Stimulated activated CD8-positive, alpha-beta memory T cell treated with anti-CD3 and anti-CD28 coated beads, Interleukin-7, amount 100 ng/mL, for 24 hours (primary cell): ENCODE measurements at places on chromosomes 7 and 10.

DNA sequence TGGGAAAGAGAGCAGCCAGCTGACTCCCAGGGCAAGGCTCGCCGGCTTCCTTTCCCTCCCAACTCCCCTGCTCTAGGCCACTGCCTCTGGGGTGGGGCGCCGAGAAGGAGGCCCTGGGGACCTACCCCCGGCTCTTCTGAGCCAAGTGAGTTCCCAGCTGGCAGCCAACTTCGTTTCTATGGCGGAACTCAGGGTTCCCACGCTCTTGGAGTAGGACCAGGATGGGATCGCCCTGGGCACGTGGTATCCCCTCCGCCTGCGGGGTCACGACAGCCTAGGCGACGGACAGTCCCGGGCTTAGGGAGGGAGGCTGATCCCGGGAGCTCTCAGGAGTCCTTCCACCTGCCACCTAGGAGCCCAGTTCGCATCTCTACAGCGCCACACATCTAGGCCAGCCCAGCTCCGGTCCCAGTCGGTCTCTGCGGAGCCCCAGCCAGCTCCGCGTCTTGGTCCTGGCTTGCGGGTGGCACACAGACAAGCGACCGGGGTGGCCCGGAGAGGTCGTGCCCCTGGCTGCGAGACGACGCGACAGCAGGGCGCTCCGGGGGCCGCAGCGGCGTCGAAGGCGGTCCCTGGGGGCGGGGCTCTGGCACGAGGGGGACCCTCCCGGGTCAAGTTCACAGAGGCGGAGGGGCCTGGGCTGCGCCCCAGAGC, 20.5 kb upstream of the GATA3 start:
- DNase-seq: no peak

DNA sequence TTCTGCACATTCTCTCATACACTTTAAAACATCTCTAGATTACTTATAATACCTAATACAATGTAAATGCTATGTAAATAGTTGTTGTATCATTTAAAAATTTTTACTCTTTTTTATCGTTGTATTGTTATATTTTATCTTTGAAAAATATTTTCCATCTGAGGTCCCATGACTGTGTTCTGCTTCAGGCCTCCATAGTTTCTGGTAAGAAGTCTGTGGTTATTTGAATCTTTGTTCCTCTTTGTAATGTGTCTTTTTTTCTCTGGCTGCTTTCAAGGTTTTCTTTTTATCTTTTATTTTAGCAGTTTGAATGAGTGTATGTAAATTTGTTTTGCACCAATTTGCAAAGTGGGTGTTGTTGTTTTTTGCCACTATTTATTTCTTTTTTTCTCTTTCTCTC, 263.1 kb downstream of the RPS24 start:
- DNase-seq: no peak

GRCh38 chr10:93208717-93209464, 135.2 kb downstream of the CYP26A1 start:
- DNase-seq: no peak

DNA sequence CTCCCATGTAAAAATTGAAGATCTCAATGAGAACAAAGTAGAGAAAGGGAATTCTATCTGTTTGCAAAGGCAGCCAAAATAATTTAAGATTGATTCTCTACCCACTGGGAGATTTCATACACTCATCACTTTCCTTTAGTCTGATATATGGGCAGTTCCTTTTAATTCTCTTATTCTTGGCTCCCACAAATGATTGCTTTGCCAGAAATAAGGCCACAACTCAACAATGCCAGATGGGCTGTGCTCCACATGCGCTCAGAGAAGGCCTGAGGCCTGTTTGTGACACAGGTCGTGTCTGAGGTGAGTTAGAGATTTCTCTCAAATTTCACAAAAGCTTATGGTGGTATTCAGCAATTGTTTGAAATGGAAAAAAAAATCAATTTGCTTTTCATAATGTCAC, 501.9 kb upstream of the SEMA3D start:
- DNase-seq: no peak

DNA sequence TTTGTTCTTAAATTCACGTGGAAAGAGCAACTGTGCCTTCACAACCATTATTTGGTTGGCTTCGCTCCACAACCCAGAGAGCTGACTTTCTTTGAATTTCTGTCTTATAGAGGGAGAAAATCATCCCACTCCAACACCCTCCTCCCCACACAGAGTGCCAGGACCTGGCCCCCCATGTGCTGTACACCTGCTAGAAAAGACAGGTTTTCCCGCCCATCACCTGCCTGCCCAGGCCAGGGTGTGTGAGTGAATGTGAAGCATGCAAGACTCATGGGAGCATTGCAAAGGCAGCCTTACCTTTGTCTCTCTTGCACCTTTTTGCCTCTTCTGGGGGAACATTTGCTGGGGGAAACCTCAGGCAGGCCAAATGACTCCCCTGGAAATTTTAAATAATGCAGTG, 319.0 kb downstream of the TNS3 start:
- DNase-seq: no peak

DNA sequence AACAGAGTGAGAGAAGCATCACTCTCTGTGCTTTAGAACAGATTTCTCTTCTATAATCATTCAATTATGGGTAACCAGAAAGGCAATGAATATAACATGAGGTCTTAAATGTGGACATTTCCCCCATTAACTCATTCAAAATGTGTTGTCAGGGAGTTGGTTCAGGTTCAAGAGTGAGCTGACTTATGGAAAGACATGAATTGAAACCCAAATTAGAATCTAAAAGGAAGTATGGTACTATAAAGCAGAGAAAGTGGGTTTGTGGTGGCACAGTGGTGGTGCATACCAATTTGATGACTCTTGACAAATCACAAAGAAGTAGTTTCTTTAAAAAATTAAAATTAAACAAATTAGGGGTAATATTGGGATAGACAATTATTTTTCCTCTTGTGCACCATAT, 114.6 kb upstream of the MEOX2 start:
- no peak for DNase-seq

- DNase-seq: no peak
Measured at GRCh38 chr10:34396663-34397062, 418.4 kb downstream of the PARD3 start.

DNA sequence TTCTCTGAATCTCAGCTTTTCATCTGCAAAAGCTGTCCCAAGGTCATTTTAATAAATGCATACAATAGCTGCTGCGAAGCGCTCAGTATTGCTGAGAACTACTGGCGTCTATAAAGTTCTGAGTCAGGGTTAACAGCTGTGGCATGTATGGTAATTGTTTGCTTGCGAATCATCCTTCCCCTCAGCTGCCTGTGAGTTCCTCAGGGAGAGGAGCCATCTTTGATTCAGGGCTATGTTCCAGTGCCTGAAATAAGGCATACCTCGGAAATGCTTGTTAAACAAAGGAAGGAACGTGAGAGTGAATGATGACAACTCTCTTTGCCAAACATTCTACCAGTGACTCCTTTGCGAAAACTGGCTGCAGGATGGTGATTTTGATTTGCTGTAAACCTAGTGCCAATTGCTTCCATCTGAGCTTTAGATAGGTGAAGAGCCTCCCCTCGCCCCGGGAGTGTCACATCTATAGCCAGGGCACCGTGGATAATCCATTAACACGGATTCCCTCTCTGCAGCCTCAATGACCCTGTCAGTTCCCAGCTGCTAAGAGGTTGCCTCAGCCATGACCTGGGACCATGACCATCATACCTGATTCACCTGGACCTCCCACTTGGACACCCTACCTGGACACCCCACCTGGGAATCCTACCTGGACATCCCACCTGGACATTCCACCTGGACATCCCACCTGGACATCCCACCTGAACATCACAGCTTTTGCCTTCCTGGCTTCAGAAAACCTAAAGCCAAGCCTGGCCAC, 39.6 kb downstream of the GPRIN2 start:
- DNase-seq: no peak

DNA sequence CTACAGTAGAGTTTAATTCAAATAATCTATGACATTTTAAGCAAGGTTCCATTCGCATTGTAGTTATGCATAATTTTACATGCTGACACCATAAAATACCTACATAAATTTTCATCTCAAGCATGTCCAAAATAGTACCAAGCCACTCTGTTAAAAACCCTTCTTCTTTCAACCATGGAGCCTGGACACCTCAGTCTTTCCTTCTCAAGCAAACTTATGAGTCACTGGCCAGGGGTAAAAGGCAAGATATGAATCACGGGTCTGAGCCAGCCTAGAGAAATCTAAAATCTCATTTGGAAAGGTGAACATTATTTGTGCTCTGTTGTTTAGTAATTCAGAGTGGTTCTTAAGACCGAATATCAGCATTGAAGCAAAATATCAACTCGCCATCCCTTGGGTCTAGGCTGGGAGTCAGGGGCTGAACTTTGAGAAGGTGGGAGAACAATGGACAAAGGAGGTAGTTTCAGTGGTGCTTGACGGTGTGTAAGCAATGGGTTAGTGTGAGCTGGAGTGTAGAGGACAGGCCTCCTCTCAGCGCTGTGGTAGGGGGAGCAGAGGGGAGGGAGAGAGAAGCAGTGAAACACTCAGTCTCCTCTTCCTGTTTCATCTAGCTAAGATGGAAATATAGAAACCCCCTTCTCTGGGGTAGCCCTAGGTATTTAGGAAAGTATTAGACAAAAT, 19.1 kb upstream of the GPAM start:
- no peak for DNase-seq

DNA sequence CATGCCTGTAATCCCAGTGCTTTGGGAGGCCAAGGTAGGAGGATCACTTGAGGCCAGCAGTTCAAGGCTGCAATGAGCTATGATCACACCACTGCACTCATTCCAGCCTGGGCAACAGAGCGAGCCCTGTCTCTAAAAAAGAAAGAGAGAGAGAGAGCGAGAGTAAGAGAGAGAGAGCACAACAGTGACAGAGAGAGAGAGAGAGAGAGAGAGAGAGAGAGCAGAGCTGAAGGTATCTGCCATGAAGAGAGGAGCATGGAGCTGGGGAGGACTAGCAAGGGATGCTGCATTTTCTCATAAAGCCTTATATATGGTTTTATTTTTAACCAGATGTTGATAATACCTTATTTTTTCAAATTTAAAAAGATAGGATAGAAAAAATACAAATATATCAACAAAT, 84.5 kb upstream of the RNF32 start:
- no peak for DNase-seq

DNA sequence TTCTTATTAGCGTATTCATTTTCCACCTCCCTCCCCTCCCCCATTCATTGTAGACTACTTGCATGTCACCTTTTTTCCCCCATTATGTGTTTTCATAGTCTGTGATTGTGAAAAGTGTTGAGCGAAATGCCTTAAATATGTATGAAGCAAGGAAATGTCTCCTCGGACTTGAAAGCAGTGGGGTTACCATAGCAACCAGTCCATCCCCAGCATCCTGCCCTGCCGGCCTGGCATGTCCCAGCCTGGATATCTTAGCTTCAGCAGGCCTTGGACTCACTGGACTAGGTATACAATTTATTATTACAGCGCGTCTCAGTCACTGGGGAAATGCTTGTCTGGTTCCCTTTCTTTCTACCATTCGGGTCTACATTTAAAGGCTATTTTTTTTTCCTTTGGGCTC, 283.6 kb downstream of the BICC1 start:
- DNase-seq: no peak

DNA sequence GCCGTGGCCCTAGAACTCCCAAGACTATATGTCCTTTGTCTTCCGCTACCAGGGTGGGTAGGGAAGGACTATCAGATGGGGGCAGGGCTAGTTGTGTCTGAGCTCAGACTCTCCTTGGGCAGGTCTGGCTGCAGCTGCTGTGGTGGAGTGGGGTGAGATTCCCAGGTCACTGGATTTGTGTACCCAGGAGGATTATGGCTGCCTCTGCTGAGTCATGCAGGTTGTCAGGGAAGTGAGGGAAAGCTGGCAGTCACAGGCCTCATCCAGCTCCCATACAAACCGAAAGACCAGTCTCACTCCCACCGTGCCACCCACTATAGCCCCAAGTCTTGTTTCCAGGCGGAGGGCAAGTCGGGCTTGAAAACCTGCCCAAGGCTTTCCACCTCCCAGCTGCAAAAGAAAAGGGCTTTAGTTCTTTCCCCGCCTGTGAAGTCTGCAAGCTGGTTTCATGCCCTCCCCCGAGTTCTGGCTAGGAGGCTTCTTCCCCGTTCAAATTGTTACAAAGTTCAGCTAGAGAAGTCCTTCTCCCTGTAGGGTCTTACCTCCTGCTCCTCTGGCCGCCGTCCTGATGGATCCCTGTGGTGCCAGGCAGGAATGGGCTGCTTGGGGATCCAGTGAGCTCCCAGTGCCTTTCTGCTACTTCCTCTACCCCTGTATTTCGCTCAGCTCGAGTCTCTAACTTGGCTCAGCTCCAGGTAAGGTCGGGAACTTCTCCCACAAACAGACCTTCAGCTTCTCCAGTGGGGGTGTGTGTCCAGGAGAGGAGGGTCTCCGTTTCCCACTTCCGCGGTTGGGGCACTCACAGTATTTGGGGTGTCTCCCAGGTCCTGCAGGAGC, 106.8 kb upstream of the FGL2 start:
- no peak for DNase-seq

DNA sequence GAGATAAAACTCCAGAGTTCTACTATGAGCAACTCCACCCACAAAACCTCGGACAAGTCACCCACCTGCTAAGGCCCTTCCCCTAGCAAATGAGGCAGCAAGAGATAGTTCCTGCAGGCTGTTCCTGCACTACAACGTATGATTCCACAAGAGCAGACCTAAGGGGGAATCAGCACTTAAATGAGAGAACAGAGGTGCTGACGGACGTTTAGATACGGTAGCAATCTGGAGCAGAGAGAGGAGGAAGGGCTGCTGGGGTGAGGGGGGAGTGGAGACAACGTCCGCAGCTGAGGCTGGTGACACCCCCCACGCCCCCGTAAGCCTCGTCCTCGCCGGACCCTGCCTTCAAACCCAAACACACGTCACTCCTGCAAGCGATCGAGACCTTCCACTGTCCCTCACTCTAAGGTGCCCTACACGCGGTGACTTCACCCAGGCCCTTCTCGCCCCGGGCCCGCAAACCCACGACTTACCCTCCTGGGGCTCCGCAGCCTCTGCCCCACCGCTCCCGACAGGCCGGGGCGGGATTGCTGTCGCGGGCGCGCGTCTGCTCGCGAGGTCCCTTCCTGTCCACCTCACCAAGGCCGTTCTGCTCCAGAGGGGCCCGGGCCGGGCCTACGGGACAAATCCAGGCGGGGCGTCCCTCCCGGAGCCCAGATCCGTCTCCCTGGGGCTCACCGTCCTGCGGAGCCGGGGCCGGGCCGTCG, 635 bp downstream of the ZNF12 start:
- DNase-seq: peak; percentile 5

DNA sequence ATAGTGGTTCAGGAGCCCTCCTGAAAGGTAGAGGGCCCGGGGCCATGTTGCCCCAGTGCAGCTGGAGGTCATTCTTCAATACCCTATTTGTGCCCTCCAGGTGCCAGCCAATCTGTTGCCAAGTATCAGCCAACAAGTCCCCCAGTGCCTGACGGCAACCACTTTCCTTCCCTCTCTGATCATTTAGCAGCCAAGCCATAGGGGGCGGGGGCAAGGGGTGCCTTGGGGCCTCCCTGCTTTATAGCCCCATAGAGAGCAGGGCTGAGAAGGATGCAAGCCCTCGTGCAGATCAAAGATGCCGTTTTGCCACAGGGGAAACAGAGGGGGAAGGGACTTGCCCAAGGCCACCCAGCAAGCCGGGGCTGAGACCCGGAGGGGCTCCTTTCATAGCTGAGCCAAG, 149.0 kb upstream of the CHST15 start:
- no peak for DNase-seq

- DNase-seq: no peak
Measured at GRCh38 chr10:34252111-34252510, 563.0 kb downstream of the PARD3 start.

GRCh38 chr7:51309361-51310130, 7.1 kb downstream of the COBL start:
- no peak for DNase-seq

- DNase-seq: no peak
Measured at GRCh38 chr7:122770686-122771335, 68.1 kb upstream of the RNF148 start.

GRCh38 chr10:27383595-27384542, 120.2 kb upstream of the RAB18 start:
- DNase-seq: no peak
